Activated CD8-positive, alpha-beta T cell treated with anti-CD3 and anti-CD28 coated beads, Interleukin-2, amount 10 ng/mL, durations not matched to agents 7 days and 5 days (primary cell): ENCODE measurements at places on chromosomes 11 and 22. TPM values are rescaled to one million over a fixed set of nuclear protein-coding genes. Genes with fewer than 3 reads are reported as not detected.

Gene SLC2A11
- 7.9 TPM for total RNA-seq

Gene OR8D1
- total RNA-seq = not detected

Gene SEC14L6
- total RNA-seq = not detected

Gene TRPM5
- not detected for total RNA-seq

Gene LINC01488
- not detected for total RNA-seq

Gene KCNE3
- total RNA-seq = not detected

Gene SCGB1D2
- total RNA-seq = not detected

Gene SYTL2
- total RNA-seq = 29.3 TPM

Gene MMP13
- not detected for total RNA-seq

Gene PAAF1
- 19.6 TPM for total RNA-seq

Gene OR4A16
- total RNA-seq = not detected

Gene CBLIF
- not detected for total RNA-seq

Gene MCAM
- 2.9 TPM for total RNA-seq

Gene SEPTIN3
- total RNA-seq = 0.21 TPM

Gene PTPN5
- not detected for total RNA-seq

Gene TRIM29
- not detected for total RNA-seq
